ENCODE measurements at places on chromosomes 4 and X.
A peak's percentile ranks its signal among the peaks of the same experiment; 100 is the strongest.

GRCh38 chrX:72031634-72032033 is 100.1 kb downstream of the RTL5 start:
- DNase-seq: no peak

GRCh38 chrX:11655282-11656015 is 10.3 kb downstream of the ARHGAP6 start:
- no peak for DNase-seq

DNA sequence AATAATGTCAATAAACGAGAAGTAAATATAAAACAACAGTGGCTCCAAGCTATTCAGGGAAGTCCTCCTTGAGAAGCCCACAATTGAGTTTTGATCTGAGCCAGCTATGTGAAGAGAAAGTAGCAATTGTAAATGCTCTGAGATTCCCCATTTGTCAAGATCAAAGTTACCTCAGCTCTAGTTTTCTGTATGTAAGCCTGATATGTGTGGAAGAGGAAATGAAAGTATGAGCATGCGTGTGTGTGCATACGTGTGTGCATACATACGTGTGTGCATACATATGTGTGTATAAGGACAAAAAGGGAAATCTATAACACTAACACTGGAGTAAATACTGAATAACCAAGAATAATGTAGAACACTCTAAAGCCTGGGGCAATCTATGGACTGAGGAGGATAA is 130.3 kb downstream of the SCFD2 start:
- no peak for DNase-seq

- no peak for DNase-seq
Observed at GRCh38 chr4:67684839-67685531, 16.0 kb downstream of the UBA6 start.

DNA sequence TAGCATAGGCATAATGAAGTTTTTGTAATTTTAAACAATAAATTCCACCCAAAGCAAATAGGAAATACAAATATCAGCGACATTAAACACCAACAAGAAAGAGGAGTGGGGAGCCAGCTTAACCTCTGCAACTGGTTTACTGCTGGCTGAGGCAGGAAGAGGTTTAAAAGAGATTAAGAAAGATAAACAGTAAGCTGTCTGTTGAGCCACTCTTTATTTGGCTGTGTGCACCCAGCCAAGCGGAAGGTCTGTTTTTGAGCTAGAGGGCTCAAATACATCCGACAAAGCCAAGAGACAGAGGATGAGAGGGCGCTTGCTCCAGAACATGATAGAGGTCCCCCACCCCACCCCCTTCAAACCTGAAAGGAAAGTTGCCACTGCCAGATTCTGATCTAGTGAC is 191.4 kb downstream of the MGST2 start:
- no peak for DNase-seq

DNA sequence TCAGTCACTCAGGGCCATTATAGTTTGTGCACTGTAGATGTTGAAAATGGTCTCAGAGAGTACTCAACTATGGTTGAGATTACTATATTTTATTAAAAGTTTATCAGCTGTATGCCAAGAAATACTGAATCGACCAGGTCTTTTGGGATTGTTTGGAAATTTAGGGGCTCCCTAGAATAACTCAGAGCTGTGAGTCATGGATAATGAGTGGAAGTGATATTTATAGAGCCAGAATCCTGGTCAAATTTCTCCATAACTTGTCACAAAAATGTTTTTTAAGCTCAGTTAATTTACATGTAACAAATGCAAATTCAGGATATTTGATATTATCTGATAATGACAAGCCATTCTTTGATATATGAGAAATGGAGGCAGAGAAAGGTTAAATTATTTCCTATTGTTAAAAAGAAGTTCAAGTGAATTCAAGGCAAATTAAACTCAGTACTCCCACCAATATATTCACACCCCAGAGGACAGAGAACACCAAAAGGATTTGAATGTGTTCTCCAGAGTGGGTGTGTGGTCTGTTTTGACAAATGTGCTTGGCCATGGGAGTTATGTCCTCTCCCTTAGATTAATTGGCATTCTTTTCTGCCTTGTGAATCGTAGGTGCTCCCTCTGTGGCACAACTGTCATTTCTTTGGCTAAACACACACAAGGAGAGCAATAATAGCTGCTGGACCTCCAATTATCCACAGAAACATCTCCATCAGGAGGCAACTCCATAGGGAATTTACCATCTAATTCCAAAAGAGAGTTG is 37.7 kb downstream of the ARHGAP24 start:
- no peak for DNase-seq

DNA sequence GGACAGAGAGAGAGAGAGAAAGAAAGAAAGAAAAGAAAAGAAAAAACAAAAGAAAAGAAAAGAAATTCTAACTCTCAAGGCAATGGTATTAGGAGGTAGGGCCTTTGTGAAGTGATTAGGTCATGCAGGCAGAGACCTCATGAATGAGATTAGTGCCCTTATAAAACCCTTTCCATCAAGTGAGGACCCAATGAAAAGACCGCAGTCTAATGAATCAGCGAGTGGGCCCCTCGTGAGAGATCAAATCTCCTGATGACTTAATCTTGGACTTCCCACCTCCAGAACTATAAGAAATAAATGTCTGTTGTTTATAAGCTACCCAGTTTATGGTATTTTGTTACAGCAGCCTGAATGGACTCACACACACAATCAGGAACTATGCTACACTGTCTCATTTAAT is 16.9 kb downstream of the AASDH start:
- DNase-seq: no peak

- DNase-seq: no peak
Observed at GRCh38 chr4:127055357-127055756, 577.4 kb upstream of the INTU start.

- DNase-seq: no peak
Observed at GRCh38 chr4:26632916-26633315, 49.0 kb downstream of the TBC1D19 start.

DNA sequence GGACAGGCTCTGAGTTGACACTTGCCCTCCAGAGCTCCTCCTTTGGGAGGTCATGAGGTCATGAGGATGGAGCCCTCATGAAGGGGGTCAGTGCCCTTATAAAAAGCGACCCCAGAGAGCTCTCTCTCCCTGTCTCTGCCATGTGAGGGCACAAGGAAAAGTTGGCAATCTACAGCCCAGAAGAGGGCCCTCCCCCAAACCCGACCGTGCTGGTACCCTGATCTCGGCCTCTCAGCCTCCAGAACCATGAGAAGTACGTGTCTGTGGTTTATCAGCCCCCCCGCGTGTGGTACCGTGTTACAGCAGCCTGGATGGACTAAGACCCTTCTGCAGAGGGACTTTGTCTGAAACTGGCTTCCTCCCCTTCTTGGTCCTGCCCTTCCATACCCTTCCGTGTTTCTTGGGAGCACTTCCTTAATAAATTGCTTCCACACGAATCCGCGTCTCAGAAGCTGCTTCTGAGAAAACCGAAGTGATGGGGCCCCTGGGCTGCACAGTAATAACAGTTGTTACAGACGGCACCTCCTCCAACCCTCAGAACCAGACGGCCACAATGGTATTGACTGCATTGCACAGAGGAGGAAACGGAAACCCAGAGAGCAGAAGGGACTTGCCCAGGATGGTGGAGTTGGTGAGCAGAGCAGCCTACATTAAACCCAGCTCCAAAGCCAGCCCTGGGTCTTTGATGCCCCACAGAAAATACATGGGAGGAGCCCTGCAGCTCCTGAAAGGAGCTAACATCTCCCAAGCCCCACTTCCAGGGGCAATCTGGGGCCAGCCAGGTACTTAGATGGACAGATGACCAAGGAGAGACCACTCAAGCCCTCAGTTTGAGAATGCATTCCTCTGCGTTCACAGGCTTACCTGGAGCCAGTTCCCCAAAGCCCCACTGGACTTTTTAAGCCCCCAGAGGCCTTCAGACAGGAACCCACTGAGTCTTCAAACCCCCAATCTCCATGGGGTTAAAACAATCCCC is 242.7 kb downstream of the BCOR start:
- no peak for DNase-seq

GRCh38 chrX:116618546-116618945 is 155.8 kb upstream of the CT83 start:
- no peak for DNase-seq

DNA sequence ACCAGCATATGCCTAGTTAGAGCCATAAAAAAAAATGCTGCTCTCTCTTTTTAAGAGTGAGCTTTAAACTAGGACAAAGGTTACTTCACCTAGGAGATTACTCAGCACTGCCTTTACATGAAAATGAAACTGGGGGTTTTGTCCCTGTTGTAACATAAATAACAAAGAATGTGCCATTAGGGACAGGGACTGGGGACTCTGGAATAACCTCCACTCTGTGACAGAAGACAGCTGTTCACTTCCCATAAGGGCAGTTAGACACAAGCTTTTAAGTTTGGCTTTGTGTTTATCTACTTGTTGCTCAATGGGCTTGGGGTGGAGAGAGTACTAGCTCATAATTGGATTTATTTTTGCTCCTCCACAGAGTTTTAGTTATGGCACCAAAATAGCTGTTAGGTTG is 11.9 kb downstream of the ENPEP start:
- DNase-seq: no peak

DNA sequence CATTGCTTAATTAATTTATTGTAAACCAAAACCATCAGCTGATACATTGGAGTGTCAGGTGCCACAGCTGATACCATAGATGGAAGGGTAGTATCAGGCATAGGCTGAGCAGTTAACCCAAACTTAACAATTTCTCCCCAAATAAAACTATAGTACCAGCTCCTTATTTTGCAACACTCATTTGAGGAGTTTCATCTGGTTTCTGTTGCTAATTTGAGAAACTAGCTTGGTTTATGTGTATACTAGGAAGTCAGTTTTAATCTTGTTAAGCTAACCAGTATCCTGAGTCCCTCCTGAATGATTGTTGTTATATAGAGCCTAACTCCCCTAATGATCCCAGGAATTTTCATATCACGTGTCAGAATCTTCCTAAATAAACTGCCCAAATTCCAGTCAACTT is 12.7 kb downstream of the DCAF16 start:
- no peak for DNase-seq

DNA sequence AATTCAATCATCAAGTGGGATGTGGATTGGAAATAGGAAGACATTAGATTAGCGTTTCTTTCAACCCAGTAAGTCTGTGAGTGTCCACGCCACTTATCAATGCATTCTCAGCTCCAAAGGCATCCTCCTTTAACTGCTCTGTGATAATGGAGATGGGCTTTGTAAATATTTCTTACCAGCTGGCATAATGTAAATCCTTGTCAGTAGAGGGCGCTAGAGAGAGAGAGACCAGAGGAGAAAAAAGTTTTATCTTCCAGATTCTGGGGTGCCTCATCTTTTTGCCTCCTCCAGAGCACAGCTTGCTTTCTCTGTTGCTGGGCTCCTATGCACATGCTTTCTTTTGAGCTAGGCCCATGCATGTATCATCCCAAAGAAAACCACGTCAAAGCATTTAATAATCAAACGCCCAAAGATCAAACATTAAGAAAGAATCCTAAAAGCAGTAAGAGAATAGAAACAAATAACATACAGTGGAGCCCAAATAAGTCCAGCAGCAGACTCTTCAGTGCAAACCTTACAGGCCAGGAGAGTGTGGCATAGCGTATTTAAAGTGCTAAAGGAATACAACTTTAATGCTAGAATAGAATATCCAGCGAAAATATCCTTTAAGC is 9.6 kb upstream of the MTMR1 start:
- no peak for DNase-seq

DNA sequence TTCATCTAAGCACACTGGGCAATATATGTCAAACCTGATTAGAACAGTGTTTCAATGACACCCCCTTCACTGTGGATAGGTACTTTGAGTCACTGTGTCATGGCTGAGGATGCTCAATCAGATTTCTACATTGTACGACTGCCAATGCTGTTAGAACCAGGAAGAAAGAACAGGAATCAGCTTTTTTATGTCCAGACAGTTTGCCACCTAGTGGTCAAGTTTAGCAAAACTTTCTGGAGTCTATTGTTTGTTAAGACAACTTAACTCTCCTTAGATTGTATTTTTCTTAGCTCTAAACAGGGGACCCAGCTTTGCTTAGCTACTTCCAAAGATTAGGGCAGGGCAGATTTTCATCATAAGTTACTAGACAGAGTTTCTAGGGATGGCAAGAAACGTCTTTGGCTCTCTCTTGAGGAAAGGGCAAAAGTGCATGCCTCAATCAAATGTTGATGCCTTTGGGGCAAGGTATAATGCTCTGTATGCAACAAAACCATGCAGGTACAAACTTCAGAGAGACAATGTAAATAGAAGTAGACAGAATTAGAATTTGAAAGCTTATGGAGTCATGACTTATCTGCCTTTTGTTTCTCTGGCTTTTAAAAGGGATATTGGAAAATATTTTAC is 40.5 kb upstream of the BMP3 start:
- peak; percentile 4 for DNase-seq

DNA sequence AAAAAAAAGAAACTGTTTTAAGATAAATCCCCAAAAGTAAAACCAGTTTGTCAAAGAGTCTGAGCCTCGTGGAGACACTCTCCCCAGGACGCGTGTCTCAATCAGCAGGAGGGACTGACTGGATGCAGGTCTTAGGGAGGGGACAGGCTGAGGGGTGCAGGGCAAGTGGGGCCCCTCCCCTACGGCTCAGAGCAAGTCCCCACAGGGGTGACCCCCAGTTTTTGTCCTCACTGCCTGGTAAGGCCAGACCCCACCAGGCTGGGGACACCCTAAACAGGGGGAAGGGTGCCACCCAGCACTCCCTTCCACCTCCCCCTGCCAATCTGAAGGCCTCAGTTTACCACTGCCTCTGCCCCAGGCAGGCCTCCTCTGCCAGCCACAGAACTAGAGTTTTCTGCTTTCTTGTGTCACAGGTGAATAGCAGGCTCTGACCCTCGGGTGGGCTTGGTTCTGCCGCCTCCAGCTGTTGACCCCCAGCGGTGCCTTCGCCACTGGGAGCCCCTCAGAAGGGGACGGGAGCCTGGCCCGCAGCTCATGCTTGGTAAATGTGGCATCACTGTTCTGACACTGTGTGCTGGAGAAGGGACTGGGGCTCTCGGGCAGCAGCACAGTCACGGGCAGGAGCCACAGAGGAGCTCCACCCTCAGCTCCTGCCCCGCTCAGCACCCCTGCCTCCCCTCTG is 69.8 kb upstream of the MXD4 start:
- no peak for DNase-seq

DNA sequence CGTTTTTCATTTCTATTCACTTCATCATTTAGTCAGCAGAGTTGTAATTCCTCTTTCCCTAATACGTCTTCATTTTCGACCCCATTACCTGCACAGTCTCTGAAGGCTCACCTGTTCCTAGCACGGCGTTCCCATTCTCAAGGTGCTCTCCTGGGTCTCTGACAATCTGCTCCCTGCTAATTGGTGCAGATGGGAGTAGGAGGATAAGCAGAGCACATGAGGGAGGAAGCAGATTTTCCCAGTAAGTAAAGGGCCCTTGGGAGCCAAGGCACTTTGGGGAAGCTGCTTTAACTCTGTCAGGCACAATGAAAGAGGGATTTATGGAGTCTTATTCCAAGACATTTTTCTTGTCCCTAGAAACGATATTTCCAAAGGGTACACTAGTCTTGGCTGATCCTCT is 466.4 kb downstream of the STIM2 start:
- DNase-seq: no peak

- DNase-seq: no peak
Observed at GRCh38 chrX:41090568-41091238, 5.5 kb downstream of the USP9X start.

DNA sequence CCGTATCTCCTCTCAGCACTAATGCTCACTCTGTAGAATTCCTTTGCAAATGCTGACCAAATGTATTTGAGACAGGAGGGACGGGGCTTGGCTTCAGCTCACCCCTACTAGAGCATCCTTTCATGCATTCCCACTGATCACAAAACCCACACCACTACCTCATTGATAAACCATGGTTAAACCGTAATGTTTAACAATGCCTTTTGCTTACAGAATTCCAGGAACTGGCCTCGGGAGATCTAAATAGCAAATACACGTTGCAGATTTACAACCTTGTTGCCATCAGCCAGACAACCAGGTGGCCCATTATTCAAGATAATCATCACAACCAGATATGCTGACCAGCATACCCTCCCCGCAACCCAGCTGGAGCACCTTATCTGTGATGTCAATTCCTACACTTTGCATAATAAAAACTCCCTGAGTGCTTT is 391.9 kb downstream of the KCTD8 start:
- no peak for DNase-seq
